Type B pancreatic cell (in vitro differentiated cells): ENCODE measurements at places on chromosomes 16 and 17. TPM values are rescaled to one million over a fixed set of nuclear protein-coding genes. Genes with fewer than 3 reads are reported as not detected.

CX3CL1 gene
- 1.4 and 17.8 TPM in 2 replicates for total RNA-seq

DNA sequence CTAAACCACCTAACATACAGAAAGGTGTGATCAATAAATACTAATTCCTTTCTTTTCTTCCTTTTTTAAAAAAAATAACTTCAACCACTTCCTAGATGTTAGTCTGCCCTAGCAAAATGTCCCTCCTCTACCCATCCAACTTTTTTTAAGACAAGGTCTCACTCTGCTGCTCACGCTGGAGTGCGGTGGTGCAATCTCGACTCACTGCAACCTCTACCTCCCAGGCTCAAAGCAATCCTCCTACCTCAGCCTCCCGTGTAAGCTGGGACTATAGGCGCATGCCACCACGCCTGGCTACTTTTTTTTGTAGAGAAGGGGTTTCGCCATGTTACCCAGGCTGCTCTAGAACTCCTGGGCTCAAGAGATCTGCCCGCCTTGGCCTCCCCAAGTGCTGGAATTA is 33.1 kb downstream of the KANSL1 start:
- no peak for DNase-seq
- H3K4me1 ChIP-seq = peaks cover 66% of the 10 kb centered on the region
- H3K27ac ChIP-seq = no peak overlapping the region
- H3K27me3 ChIP-seq = no peaks in the 10 kb centered on the region
- H3K36me3 ChIP-seq = peaks cover 31% of the 10 kb centered on the region
- no peak overlapping the region for H3K4me3 ChIP-seq

CCL23 gene
- not detected in 2 replicates for total RNA-seq

TP53TG3F gene
- not detected in 2 replicates for total RNA-seq

GRCh38 chr17:63698381-63698885 is 1.5 kb downstream of the LIMD2 start:
- DNase-seq = no peak
- H3K4me1 ChIP-seq = peaks cover 12% of the 10 kb centered on the region
- no peak overlapping the region for H3K27ac ChIP-seq
- no peaks in the 10 kb centered on the region for H3K27me3 ChIP-seq
- H3K4me3 ChIP-seq = peak overlapping the region; percentile 87

- H3K27ac ChIP-seq = no peak overlapping the region
- no peaks in the 10 kb centered on the region for H3K4me1 ChIP-seq
- H3K4me3 ChIP-seq = no peak overlapping the region
These were observed 313.5 kb downstream of the PHKB start for GRCh38 chr16:47774661-47775060.

DNA sequence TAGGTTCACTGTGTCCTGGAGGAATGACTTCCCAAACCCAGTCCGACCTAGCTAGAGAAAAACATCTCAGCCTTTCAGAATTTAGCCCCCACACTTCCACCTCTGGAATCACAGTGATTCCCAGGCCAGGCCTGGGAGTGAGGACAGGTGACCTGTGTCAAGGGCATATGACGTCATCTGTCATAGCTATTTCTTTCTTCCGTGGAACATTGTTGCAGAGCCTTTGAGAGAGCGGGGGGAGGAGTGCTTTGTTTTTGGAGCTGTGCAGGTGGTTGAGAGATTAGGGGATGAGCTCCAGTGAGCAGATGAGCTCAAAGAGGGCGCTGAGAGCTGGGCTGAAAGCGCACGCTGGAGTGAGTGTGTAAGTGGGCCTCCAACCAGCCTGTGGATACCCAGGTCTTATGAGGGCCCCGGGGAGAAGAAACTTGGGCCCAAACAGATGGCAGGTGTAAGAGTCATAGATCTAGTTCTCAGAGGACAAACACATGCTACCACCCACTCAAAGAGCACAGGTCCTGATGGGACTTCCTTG is 344.8 kb downstream of the SNX29 start:
- H3K36me3 ChIP-seq = no peaks in the 10 kb centered on the region
- no peak for DNase-seq
- H3K4me3 ChIP-seq = no peak overlapping the region
- H3K27ac ChIP-seq = no peak overlapping the region
- H3K27me3 ChIP-seq = no peaks in the 10 kb centered on the region
- peaks cover 27% of the 10 kb centered on the region for H3K4me1 ChIP-seq

GRCh38 chr17:75847614-75848522 is 3.7 kb upstream of the UNC13D start:
- peak overlapping the region; percentile 74 for H3K27ac ChIP-seq
- no peaks in the 10 kb centered on the region for H3K27me3 ChIP-seq
- peak overlapping the region; percentile 52 for H3K4me3 ChIP-seq

DBF4B gene
- total RNA-seq = 7.3 and 27.7 TPM in 2 replicates

FBXW10 gene
- 0.19 and 0.22 TPM in 2 replicates for total RNA-seq

DNA sequence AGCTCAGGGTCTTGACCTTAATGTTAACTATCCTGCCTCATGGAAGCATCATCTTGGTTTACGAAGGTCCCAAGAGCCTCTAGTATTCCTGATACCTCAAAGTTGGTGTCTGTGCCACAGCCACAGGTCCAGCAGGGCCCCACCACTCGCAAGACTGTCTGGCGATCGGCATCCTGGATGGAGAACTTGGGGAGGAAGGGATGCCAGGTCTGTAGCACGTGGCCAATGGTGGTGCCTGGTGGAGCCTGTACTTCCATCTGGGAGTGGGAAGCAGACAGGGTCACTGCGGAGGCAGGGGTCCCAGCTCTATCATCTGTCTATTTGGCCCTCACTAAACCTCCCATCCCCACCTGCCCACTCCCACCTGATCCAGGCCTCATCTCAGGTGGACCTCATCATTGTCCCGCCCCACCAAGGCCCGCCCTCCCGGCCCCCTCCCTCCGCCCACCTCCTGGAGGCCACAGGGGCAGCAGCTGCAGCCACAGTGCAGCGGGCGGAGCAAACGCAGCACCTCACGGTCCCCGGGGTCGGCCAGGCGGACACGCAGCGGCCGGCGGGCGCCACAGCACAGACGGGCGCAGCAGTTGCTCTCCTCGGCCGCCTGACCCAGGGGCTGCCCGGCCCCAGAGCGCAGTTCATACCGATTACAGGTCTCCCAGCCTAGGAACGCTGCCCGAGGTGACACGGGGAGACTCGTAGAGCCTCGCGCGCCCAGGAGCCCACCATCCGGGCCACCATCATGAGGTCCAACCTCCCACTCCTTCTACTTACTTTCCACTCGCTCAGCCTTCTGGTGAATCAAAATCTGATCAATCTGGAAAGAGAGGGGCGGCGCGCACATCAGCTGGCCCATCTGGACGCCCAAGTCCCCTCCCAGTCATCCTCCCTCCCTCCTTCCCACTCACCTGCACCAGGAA is 1.4 kb downstream of the PLSCR3 start:
- no peak overlapping the region for H3K27ac ChIP-seq
- peak overlapping the region; percentile 91 for H3K4me3 ChIP-seq
- H3K4me1 ChIP-seq = peaks cover 5% of the 10 kb centered on the region
- peaks cover 11% of the 10 kb centered on the region for H3K36me3 ChIP-seq

DNA sequence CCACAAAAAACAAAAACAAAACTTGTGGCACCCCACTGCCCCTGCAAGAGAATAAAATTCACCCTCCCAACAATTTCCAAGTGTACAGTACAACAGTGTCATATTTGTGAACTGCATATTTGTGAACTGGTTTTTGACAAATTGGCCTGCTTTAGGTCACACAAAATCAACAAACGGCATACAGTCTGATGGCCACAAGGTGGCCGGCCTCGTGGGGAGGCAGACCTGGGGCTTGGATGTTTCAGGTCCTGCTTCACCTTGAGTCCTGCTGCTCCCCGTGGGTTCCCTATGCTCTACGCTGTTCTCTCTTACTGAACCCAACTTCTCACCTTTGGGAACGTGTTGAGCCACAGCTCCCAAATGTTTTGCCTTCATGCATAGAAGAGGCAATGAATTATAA is 102.2 kb downstream of the CDK5R1 start:
- H3K4me1 ChIP-seq = no peaks in the 10 kb centered on the region
- no peaks in the 10 kb centered on the region for H3K27me3 ChIP-seq
- H3K4me3 ChIP-seq = no peak overlapping the region
- no peak overlapping the region for H3K27ac ChIP-seq
- DNase-seq = no peak
- H3K36me3 ChIP-seq = peaks cover 7% of the 10 kb centered on the region

DNA sequence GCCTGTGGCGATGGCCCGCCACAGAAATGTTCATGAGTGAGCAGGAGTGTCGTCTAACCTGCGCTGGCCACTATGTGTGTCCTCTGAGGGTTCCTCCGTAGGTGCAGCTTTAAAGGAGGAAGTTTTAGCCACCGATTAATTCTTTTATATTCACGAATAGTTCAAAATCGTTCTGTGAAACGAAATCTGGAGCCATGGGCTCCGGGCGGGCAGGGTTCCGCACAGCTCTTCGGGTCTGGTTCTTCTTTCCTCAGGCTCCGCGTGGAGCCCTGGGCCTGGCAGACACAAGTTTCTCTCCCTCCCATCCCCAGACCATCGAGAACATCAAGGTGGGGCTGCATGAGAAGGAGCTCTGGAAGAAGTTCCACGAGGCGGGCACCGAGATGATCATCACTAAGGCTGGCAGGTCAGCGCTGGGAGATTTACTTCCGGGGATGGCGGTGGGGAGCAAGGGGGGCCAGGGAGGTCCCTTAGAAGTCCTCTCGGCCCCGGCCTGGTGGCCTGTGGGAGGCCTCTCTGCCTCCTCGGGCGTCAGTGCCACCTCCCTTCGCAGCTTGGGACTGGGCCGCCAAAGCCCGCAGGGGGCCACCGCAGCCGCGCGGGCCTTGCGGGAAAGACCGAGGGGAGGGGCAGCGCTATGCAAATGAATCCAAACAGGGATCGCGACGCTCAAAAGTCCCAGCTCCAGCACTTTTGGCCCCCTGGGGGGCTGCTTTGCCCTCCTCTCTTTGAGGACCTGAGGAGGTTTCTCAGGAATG is 5.2 kb downstream of the TBX4 start:
- H3K27ac ChIP-seq = peak overlapping the region; percentile 10
- DNase-seq = peak; percentile 64
- H3K4me1 ChIP-seq = peaks cover 31% of the 10 kb centered on the region
- H3K36me3 ChIP-seq = no peaks in the 10 kb centered on the region
- peaks cover 93% of the 10 kb centered on the region for H3K27me3 ChIP-seq
- H3K4me3 ChIP-seq = peak overlapping the region; percentile 84

DNA sequence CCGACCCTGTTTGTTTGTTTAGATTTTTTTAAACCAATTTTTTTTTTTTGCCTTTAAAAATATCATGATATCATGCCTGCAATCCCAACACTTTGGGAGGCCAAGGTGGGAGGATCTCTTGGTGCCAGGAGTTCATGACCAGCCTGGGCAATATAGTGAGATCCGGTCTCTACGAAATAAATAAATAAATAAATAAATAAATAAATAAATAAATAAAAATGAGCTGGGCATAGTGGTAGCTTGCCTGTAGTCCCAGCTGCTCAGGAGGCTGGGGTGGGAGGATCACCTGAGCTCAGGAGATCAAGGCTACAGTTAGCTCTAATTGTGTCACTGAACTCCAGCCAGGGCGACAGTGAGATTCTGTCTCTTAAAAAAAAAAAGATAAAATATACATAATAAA is 8.1 kb upstream of the IGF2BP1 start:
- peaks cover 20% of the 10 kb centered on the region for H3K4me1 ChIP-seq
- no peak overlapping the region for H3K4me3 ChIP-seq
- peaks cover 4% of the 10 kb centered on the region for H3K27me3 ChIP-seq
- H3K27ac ChIP-seq = no peak overlapping the region

SLC25A11 gene
- 60.2 and 63.6 TPM in 2 replicates for total RNA-seq

GRCh38 chr17:2822358-2822757 is 26.1 kb downstream of the RAP1GAP2 start:
- no peak overlapping the region for H3K4me3 ChIP-seq
- H3K36me3 ChIP-seq = no peaks in the 10 kb centered on the region
- H3K27me3 ChIP-seq = peaks cover 8% of the 10 kb centered on the region
- no peaks in the 10 kb centered on the region for H3K4me1 ChIP-seq

GRCh38 chr17:59516451-59516850 is 49.0 kb upstream of the DHX40 start:
- H3K4me1 ChIP-seq = peaks cover 10% of the 10 kb centered on the region
- no peaks in the 10 kb centered on the region for H3K36me3 ChIP-seq
- H3K27ac ChIP-seq = no peak overlapping the region
- no peak overlapping the region for H3K4me3 ChIP-seq

CDK3 gene
- total RNA-seq = 11.5 and 14.1 TPM in 2 replicates

GRCh38 chr17:82297280-82297713 is 20.1 kb downstream of the CD7 start:
- DNase-seq = no peak
- peak overlapping the region; percentile 75 for H3K27ac ChIP-seq
- H3K4me3 ChIP-seq = no peak overlapping the region
- peaks cover 19% of the 10 kb centered on the region for H3K4me1 ChIP-seq

GRCh38 chr16:11168386-11169051 is 87.5 kb downstream of the SOCS1 start:
- DNase-seq = no peak
- H3K4me1 ChIP-seq = peaks cover 11% of the 10 kb centered on the region
- H3K27ac ChIP-seq = peak overlapping the region; percentile 21
- H3K27me3 ChIP-seq = no peaks in the 10 kb centered on the region
- no peak overlapping the region for H3K4me3 ChIP-seq
- peaks cover 17% of the 10 kb centered on the region for H3K36me3 ChIP-seq

ADORA2B gene
- 2.0 and 4.0 TPM in 2 replicates for total RNA-seq

DNA sequence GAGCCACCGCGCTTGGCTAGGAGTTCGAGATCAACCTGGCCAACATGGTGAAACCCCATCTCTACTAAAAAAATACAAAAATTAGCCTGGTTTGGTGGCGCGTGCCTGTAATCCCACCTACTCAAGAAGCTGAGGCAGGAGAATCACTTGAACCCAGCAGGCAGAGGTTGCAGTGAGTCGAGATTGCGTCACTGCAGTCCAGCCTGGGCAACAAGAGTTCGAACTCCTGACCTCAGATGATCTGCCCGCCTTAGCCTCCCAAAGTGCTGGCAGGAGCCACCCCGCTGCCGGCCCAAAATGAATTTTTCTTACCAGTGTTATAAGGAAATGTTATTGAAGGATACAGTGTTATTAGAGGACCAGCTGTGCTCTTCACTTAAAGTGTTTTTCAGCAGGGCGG is 2.3 kb downstream of the NUP85 start:
- no peak for DNase-seq
- H3K36me3 ChIP-seq = peaks cover 10% of the 10 kb centered on the region
- peaks cover 7% of the 10 kb centered on the region for H3K4me1 ChIP-seq
- H3K27ac ChIP-seq = no peak overlapping the region
- peak overlapping the region; percentile 65 for H3K4me3 ChIP-seq
- H3K27me3 ChIP-seq = no peaks in the 10 kb centered on the region

IL17C gene
- 0.39 TPM in 1 of 2 replicates, not detected in the other for total RNA-seq

- no peak overlapping the region for H3K27ac ChIP-seq
- no peak overlapping the region for H3K4me3 ChIP-seq
- peaks cover 16% of the 10 kb centered on the region for H3K27me3 ChIP-seq
- no peaks in the 10 kb centered on the region for H3K36me3 ChIP-seq
- no peaks in the 10 kb centered on the region for H3K4me1 ChIP-seq
- no peak for DNase-seq
These were observed 25.6 kb upstream of the BHLHA9 start for GRCh38 chr17:1244606-1245012.

TBC1D3I gene
- 0.24 TPM in 2 replicates for total RNA-seq

GPR179 gene
- 0.14 and 0.59 TPM in 2 replicates for total RNA-seq

GRCh38 chr16:54843424-54843750 is 87.3 kb upstream of the IRX5 start:
- H3K4me3 ChIP-seq = no peak overlapping the region
- no peaks in the 10 kb centered on the region for H3K27me3 ChIP-seq
- DNase-seq = no peak
- H3K27ac ChIP-seq = no peak overlapping the region
- peaks cover 12% of the 10 kb centered on the region for H3K4me1 ChIP-seq
- no peaks in the 10 kb centered on the region for H3K36me3 ChIP-seq
